ENCODE measurements at places on chromosomes 2 and 18.

DNA sequence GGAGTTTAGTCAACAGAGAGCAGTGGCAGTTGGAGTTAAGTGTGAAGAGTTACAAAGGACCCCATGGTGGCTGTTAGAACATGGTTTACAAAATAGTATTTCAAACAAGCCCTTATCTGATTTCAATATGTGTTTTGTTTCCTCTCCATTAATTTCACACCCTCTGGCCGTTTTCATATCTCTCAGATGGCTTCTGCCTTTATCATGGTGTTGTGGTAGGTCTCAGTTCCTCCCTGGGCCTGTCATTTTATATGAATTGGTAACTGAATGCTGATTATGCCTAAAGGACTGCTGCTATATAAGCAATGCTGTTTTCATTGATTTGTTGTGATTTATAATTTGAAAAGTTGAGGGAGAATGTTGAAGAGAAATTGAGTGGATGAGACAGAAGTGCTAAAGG is 686.7 kb downstream of the NYAP2 start:
- no peak for DNase-seq

- peak; percentile 56 for DNase-seq
Measured at GRCh38 chr2:73823916-73824523, 4.7 kb upstream of the STAMBP start.

DNA sequence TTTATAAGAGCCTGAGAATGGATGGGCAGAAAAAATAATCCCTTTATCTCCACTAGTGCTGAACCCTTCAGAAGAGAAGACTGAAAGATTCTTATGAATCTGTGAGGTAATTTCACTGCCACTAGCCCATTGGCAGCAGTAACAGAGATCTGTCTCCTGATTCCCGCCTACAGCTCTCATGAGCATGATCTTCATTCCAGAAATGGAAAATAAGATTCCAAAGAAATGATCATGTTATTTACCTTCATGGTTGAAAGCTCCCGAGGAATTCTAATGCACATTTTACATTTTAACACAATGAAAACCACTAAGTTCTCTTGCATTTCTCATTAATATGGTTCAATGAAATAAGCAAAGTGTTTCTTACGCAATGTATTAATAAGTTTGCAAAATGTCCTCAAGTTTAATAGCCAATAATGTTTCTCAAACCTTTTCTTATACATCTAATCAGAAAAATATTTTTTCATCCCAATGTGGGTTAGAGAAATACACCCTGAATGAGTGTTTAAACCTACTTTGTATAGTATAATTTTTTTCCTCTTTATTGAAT is 905.6 kb downstream of the TMEM182 start:
- DNase-seq: peak; percentile 69

DNA sequence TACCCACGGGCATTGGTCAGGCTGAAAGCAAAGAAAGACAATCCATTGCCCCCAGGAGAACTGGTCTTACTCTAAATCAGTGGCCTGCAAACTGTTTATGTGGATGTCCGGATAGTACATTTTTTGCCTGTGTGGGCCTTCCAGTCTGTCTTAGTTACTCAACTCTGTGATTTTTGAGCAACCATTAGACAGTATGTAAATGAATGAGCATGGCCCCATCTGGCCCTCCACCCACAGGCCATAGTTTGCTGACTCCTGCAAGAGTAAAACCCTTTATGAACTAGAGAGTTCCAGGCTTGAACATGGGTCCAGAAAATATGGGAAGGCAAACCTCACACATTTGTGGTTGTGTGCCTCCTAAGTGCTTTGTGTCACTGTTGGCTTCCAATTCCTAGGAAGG is 55.7 kb upstream of the CYP1B1 start:
- DNase-seq: no peak

GRCh38 chr2:21643180-21643579 is 519.4 kb downstream of the TDRD15 start:
- DNase-seq: no peak

- DNase-seq: no peak
Measured at GRCh38 chr2:224669449-224669848, 46.7 kb downstream of the CCDC195 start.

GRCh38 chr18:37634516-37634915 is 68.9 kb upstream of the CELF4 start:
- no peak for DNase-seq

DNA sequence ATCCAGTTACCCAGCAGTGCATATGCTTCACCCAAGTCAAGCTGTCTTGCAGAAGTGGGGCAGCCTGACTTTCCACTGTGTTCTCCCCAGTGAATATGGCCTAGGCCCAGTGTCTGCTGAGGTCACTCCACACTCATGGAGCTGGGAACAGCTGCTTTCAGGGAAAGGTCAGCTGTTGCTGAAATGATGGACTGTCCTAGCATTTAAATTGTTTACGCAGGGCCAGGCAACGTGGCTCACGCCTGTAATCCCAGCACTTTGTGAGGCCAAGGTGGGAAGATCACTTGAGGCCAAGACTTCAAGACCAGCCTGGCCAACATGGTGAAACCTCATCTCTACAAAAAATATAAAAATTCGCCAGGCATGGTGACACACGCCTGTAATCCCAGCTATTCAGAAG is 86.5 kb downstream of the LIPG start:
- DNase-seq: no peak

DNA sequence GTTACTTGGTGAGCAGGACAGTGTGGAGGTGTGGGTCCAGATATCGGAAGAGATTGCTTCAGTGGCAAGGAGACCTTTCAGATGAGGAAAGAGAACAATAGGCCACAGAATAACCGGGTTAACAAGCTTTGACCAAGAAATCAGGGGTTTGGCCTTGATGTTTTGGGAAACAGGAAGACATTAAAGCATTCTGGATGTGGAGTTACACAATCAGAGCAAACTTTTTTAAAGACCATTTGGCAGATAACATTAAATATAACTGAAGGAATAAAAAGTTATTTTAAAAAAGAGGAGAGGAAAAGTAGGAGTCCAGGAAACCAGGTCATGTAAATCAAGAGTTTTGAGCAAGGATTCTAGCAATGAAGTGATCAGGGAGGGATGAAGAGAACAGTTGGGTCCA is 35.7 kb downstream of the TNFRSF11A start:
- DNase-seq: no peak

- DNase-seq: no peak
Measured at GRCh38 chr2:61771904-61772845, 81.7 kb downstream of the FAM161A start.

DNA sequence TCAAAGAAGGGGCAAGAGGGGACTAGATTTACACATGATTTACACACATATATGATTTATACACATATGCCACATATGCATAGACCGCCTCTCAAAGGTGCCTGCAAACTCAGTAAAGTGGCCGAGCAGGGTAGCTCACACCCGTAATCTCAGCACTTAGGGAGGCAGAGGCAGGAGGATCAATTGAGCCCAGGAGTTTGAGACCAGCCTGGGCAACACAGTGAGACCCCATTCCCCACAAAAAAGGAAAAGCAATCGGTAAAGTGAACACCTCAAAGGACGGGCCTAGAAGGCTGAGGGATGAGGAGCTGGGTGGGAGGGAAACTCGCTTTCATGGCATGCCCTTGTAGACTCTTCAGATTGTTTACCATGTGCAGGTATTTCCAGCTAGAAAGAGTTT is 5.1 kb downstream of the ANKRD39 start:
- DNase-seq: no peak

- no peak for DNase-seq
Measured at GRCh38 chr2:197675711-197676188, 363 bp upstream of the RFTN2 start.

- DNase-seq: no peak
Measured at GRCh38 chr18:34796035-34796657, 86.0 kb downstream of the DTNA start.

- no peak for DNase-seq
Measured at GRCh38 chr2:127455566-127456493, 37.6 kb downstream of the PROC start.

GRCh38 chr2:54558188-54559005 is 102.3 kb downstream of the SPTBN1 start:
- DNase-seq: peak; percentile 71

- peak; percentile 68 for DNase-seq
Measured at GRCh38 chr2:20091305-20091991, 40.0 kb upstream of the LAPTM4A start.

GRCh38 chr18:44974174-44974573 is 293.5 kb downstream of the SETBP1 start:
- DNase-seq: no peak

DNA sequence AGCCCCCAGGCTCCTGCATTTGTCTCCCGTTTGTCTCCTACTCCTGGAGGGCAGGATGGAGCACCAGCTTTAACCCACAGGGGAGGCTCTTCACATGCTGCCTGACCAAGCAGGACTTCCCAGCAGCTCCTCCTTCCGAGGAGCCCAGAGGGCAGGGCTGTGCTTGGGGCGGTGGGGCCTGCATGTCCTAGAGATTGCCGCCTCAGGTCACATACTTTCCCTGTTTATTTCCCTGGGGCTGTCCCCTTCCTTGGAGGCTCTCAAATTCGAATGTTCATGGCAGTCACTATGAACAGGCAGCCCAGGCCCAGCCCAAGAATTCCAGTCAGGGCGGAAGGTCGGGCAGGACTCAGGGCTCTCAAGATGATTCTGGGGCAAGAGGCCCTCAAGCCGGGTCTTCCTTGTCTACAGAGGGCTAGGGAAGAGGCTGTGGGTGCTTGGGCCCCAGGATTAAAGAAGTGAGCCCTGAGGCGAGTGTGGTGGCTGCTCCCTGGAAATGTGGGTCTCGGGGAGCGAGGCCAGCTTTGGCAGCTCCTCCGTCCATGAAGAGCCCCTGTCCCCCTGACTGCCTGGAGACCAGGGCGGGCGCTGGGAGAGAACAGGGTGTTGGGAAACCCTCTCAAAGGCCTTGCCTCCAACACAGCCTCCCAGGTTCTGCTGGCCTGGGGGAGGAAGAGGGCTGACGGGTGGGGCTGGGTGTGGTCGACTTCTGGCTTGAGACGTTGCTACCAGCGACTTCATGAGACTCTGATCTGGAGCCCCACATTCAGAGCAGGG is 48.9 kb upstream of the HPCAL1 start:
- no peak for DNase-seq

Data from RCC 7860 (cell line).